Pericardium fibroblast (primary cell): ENCODE measurements at places on chromosomes 16 and 17. TPM values are rescaled to one million over a fixed set of nuclear protein-coding genes. Genes with fewer than 3 reads are reported as not detected.

The ALDH3A1 gene
- total RNA-seq, result not detected in 2 replicates

The TBC1D3 gene
- total RNA-seq, result not detected in 2 replicates

The SCNN1B gene
- not detected in 2 replicates for total RNA-seq

The ZNF624 gene
- total RNA-seq, result 1.9 and 2.2 TPM in 2 replicates

The KRT222 gene
- total RNA-seq, result not detected in 2 replicates

The ST6GALNAC1 gene
- total RNA-seq, result not detected in 2 replicates

The CLEC10A gene
- not detected in 2 replicates for total RNA-seq

The BAIAP3 gene
- 0.09 and 0.12 TPM in 2 replicates for total RNA-seq

The PERCC1 gene
- total RNA-seq, result not detected in 2 replicates

The TMEM114 gene
- not detected in 2 replicates for total RNA-seq

The IRX3 gene
- total RNA-seq, result 11.2 TPM in 2 replicates

The MRPL10 gene
- 31.0 and 45.8 TPM in 2 replicates for total RNA-seq

The CALB2 gene
- 4.7 TPM in 1 of 2 replicates, not detected in the other for total RNA-seq

The RMI2 gene
- total RNA-seq, result 1.9 and 2.8 TPM in 2 replicates

The SPATA22 gene
- 1.0 and 2.7 TPM in 2 replicates for total RNA-seq

The C16orf96 gene
- total RNA-seq, result 0.09 TPM in 1 of 2 replicates, not detected in the other

The ZACN gene
- not detected in 2 replicates for total RNA-seq

The CRYM gene
- total RNA-seq, result not detected in 2 replicates

The TBC1D3E gene
- 0.26 TPM in 1 of 2 replicates, not detected in the other for total RNA-seq
